ENCODE measurements at places on chromosomes 2 and 18. TPM values are rescaled to one million over a fixed set of nuclear protein-coding genes. Genes with fewer than 3 reads are reported as not detected.

The NTSR2 gene
- not detected for total RNA-seq

The UXS1 gene
- total RNA-seq: 74.6 TPM

The CNTNAP5 gene
- total RNA-seq: not detected

GRCh38 chr2:45403036-45403435, 208.0 kb downstream of the SRBD1 start:
- DNase-seq: no peak

GRCh38 chr2:70144443-70145143, 46.2 kb downstream of the C2orf42 start:
- no peak for DNase-seq

- peak; percentile 31 for DNase-seq
Observed at GRCh38 chr2:6913415-6914157, 3.6 kb upstream of the RNF144A start.

- DNase-seq: no peak
Observed at GRCh38 chr2:228318218-228318617, 136.7 kb upstream of the SPHKAP start.

All from activated CD4-positive, alpha-beta memory T cell treated with anti-CD3 and anti-CD28 coated beads, Interleukin-2, amount 10 ng/mL, durations not matched to agents 7 days and 5 days (primary cell).